HAP-1 (cell line): ENCODE measurements at places on chromosomes 11 and 22.

DNA sequence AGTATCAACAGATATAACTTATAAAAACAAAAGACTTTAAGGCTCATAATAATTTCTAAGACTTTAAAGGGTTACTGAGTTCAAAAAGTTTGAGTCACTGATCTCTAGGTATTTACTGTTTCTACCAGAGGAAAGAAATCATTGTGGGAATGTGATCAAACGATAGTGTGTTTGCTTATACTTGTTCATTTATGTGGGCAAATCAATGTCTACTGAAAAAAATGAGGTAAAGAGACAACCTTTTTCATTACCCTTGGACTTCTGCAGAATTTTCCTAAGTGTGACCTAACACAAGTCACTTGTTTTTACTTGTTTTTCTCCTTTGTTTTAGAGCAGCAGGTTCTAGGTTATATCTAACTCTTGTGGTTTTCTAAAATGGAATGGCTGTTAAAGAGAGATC is 65.4 kb downstream of the PRR5L start:
- DNase-seq: no peak

- DNase-seq: no peak
Measured at GRCh38 chr11:46162700-46163099, 41.4 kb upstream of the PHF21A start.

DNA sequence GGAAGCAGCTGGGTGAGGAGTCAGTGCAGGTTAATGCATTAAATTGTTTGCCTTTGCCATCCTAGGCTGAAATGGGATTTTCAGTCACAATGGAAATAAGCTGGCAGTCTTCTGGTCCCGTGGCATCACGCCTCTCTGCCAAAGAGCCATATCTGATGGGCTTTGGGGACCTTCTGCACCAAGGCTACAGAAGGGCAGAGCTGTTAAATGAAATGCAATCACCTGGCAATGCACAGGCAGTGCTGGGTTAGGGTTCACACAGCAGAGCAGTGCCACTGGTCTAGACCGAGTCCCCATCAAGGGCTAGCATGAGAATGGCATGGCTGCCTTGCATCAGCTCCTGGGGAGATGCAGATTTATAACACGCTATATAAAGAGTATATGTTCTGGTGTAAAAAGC is 749.2 kb downstream of the NTM start:
- DNase-seq: no peak

GRCh38 chr11:101974255-101974654 is 57.9 kb upstream of the ANGPTL5 start:
- DNase-seq: no peak

DNA sequence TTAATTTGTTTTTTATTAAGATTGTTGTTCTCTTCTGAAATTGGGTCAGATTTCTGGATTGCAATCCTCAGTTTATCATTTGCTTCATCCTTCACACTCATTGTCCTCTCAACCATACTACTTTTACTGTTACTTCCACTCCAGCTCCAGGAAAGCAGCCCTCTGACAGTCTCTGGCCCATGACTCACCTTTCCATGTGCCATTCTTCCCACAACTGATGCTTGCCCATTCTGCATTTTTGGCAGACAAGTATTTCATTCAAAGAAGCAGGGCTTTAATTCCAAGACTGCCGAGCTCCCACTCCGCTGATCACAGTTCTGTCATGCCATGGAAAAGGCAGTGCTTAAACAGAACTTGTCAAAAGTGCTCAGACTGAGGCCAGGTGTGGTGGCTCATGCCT is 139.2 kb downstream of the WNT11 start:
- no peak for DNase-seq

DNA sequence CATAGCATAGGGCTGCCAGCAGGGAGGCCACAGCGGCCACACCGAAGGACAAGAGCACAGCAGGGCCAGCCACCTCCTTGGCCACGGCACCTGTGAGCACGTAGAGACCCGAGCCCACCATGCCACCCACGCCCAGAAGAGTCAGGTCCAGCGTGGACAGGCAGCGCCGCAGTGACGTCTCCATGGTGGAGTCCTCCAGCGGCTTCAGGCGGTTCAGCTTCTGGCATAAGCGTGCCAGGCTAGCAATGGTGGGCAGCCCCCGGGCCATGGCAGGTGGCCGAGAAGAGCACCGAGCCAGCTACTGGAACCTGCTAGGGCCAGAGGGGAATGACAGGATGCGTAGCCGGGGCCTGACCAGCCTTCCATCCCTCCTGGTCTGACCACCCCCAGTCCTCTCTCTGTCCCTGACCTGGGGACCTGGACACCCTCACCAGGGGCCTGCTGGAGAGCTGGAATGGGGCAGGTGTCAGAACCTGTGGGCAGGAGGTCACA is 770 bp downstream of the SLC7A4 start:
- no peak for DNase-seq
